ENCODE measurements at places on chromosomes 1 and 21. TPM values are rescaled to one million over a fixed set of nuclear protein-coding genes. Genes with fewer than 3 reads are reported as not detected.

The GPR157 gene
- 8.9 TPM for total RNA-seq

The RIPPLY3 gene
- total RNA-seq = not detected

The FALEC gene
- 0.85 TPM for total RNA-seq

The TMCC2 gene
- 1.9 TPM for total RNA-seq

The SLC44A5 gene
- total RNA-seq = 0.23 TPM

The CSMD2 gene
- not detected for total RNA-seq

- peak overlapping the region; percentile 68 for H3K4me3 ChIP-seq
- no peak for DNase-seq
- H3K36me3 ChIP-seq = no peaks in the 10 kb centered on the region
- peak overlapping the region; percentile 48 for H3K27ac ChIP-seq
- peaks cover 6% of the 10 kb centered on the region for H3K4me1 ChIP-seq
Measured at GRCh38 chr21:39381009-39381408, 32.1 kb upstream of the HMGN1 start.

DNA sequence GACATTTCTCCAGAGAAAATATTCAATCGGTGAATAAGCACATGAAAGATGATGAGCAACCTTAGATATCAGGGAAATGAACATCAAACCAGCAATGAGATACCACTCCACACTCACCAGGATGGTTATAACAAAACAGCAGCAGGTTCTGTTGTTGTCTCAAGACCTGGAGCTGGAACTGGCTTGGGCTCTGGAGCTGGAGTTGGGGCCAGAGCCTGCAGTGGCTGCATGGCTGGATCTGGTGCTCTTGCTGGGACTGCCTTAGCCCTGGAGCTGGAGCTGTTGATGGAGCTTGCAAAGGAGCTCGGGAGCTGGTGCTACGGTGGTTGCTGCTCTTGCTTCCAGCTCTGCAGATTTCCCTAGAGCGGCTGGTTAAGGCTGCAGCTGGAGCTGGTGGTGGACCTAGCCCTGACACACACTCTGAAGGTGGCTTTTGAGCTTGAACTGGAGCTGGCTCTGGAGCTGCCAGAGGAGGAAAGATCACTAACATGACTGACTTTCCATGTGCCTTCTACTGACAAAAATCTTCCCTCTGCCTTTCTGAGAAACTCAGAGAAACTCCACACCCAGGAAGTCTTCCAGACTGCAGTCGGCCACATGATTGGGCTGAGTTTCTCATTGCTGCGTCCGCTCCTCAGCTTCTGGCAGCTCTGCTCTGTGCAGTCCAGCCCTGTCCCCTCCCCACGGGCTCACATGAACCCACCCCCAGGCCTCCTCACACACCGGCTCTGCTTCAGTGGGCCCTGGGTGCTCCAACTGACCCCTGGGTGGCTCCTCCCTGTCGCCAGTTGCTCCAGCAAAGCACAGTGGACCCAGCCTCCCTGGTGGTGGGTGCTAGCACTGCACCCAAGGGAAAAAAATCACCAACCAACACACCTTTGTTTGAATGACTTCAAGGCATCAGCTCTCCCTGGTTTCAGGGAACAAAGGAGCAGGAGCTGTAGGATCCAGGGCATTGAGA, 139.1 kb upstream of the FMN2 start:
- H3K4me1 ChIP-seq = no peaks in the 10 kb centered on the region
- H3K27me3 ChIP-seq = peaks cover 12% of the 10 kb centered on the region
- H3K27ac ChIP-seq = no peak overlapping the region
- no peak overlapping the region for H3K4me3 ChIP-seq
- no peak for DNase-seq

DNA sequence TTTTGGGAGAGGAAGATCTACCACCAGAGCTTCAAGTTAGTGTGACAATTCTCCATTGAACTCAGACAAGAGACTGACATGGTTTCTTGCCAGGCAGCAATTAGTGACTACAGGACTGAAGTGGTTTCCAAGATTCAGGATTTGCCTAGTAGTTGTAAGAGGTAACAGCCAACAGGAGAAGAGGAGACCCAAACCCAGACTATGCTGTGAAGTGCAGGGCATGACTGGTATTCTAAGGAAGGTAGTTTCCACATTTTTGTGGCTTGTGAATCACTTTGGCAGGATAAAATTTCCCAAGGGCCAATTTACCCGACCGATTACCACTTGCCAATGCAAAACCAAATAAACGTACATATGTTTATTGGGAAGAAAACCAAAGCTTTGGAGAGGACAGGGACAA, 14.7 kb upstream of the RAP1A start:
- no peak for DNase-seq
- no peak overlapping the region for H3K4me3 ChIP-seq
- H3K27ac ChIP-seq = peak overlapping the region; percentile 83
- H3K27me3 ChIP-seq = no peaks in the 10 kb centered on the region
- peaks cover 58% of the 10 kb centered on the region for H3K4me1 ChIP-seq

DNA sequence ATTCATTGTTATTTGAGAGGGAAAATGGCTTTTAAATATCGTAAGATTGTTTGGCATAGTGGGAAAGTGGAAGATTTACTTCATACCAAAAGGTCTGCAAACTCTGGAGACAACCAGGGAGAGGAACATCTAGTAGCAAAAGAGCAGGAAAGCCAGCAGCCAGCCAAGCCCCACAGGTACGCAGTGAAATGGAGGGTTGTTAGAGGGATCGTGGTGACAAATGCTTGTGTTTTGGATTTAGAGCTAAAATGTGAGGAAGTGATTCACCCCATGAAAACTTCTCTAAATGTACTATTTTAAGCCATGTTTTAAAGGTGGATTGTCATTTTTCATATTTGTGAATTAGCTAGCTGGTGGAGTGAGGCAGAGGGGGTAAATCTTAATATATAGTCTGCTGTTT, 69.3 kb downstream of the RPS6KC1 start:
- no peaks in the 10 kb centered on the region for H3K36me3 ChIP-seq
- no peaks in the 10 kb centered on the region for H3K27me3 ChIP-seq
- no peak overlapping the region for H3K27ac ChIP-seq
- no peaks in the 10 kb centered on the region for H3K4me1 ChIP-seq

Data from T-cell (primary cell).